ENCODE measurements at places on chromosomes 13 and 19.

GRCh38 chr13:32989942-32990341 is 26.3 kb upstream of the KL start:
- no peak for DNase-seq

DNA sequence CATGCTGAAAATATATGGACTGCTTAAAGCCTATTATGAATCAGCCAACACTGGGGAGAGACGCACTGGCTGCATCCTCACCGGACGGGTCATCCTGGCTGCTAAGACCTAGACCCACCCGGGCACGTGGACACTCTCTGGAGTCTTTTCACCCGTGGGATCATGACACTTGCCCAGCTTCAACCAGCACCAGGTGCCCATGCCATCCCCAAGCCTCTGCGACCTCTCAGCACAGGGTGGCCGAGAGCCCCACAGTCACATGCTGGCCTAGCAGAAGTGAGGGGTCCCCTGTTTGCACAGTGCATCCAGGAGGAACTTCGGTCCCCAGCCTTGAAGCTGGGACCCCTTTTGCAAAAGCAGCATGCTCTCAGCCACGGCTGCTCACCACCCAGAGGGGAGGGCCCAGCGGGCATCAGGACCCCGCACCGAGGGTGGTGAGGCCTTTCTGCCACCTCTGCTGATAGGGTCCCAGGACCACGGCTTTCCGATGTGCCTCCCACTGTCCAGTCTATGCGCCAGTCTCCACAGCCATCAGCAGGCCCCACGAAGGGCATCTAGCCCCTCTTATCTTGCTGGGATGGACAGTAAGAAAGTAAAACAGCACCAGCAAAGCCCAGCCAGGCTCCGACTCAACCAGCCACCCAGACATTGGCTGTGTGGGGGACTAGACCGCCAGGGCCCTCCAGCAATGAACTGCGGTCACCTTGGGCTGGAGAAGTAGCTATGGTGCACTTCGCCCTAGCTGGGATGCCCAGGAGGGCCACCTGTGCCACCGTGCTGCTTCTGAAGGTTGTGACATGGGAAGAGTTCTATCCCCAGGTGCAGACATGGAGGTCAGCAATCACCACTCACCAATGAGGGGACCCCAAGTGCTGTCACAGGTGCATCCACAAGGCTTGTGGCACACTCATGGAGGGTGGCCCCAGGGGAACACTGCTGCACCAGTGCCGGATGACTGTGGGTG is 73.1 kb downstream of the CEBPG start:
- peak; percentile 5 for DNase-seq

GRCh38 chr19:20078581-20079031 is 806 bp downstream of the ZNF90 start:
- DNase-seq: peak; percentile 39

- no peak for DNase-seq
These were observed at the start of gene DCLK1 for GRCh38 chr13:36131222-36131930. Gene DCLK1, minus strand, starts transcription at chr13:36131382.

DNA sequence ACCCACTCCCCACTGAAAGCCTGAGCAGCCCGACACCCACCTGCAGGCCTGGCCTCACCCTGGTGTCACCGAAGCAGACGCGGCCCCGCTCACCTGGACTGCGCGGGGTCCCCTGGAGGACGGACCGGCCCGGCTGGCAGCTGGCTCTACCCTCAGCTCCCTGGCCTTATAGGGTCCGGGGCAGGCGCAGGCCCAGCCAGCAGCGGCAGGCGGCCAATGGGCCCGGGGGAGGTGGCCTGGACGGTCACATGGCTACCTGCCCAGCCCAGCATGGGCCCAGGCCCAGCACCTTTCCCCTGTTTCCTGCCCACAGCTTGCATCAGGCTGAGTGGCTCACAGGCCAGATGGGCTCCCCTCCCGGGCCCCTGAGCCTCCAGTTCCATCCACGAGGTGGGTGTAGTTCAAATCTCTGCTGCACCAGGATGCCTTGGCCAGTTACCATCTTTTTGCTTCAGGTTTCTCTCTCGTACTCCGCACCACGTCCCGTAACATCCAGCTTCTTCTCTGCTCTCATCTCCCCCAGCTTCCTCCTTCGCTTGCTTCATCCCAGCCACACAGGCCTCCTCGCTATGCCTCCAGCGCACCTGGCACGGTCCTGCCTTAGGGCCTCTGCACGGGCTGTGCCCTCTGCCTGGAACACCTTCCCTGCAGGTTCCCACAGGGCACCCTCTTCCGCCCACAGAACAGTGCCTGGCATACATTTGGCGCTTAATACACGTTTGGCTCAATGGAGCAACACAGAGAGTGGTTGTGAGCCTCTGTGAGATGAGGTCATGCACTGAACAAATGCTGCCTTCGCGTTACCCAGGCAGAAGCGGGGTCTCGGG is at the start of gene PLIN4:
Gene PLIN4, minus strand, starts transcription at position 142 of the 827 bp plus-strand sequence. CDS start 214 bp downstream, outside the sequence.
- DNase-seq: no peak

DNA sequence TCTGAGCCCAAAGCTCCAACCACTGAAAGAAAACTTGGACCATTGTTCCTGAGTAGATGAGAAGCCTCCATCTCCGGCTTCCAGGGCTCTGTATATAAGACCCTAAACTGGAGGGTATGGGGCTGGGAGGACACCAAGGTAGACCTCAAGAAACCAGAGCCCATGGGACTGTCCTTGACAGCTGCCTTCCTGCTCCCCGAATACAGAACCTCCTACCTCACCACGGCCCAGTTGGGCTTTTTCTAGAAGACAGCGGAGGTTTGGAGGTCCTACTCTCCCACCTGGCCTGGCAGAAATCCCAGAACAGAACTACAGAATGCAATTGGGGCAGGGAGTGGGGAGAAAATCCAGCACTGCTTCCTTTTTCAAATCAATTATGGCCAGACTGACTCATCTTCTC is 177.3 kb upstream of the ZNF507 start:
- DNase-seq: no peak

DNA sequence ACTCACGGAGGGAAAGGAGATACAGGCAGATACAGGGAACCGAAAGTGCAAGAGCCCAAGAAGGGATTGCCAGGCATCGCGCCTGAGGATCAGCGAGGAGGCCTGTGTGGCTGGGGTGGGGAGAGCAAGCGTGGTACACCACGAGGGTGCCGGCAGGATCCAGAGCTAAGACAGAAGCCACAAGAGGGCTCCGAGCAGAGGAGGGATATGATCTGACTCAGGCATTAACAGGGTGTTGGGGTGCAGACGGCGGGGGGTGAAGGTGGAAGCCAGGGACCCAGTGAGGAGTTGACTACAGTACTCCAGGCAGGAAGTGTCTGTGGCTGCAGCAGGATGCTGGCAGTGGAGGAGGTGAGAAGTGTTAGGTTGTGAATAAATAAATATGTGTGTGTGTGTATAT is 5.4 kb upstream of the PPP1R37 start:
- DNase-seq: peak; percentile 73

DNA sequence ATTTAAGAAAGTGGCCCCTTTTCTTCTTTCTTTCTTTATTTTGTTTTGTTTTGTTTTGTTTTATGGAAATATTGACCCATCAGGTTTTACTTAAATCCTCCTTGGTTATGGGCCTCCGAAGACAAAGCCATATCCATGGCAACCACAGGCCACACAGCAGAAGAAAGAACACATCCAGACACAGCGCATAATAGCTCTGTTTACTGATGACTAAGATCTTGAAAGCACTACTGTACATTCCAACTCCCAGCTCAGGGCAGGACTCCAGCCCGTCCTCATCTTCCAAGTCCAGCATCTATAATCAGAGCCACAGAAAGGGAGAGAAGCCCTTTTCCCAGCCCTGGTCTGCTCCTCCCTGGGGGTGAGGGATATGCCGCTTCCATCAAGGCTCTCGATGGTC is 84.3 kb downstream of the NUFIP1 start:
- no peak for DNase-seq

DNA sequence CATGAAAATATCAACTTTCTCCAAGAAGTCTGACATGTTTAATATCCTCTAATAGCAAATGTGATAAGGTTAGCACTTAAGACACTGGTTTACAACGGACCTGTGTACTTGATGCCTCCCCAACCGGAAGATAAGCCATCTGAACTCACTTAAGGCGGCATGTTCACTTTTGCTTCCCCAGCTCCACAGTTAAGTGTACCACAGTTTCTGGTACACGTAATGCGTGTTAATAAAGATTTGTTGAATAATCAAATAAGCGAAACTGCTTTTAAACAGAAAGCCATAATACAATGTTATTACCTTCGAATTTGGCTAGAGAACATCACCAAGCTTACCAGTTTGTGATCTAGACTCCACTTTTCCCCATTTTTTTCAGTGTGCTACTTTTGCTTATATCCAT is 1.4 kb upstream of the PAN3 start:
- peak; percentile 31 for DNase-seq

- no peak for DNase-seq
These were observed 2.3 kb downstream of the COMP start for GRCh38 chr19:18788529-18789421.

DNA sequence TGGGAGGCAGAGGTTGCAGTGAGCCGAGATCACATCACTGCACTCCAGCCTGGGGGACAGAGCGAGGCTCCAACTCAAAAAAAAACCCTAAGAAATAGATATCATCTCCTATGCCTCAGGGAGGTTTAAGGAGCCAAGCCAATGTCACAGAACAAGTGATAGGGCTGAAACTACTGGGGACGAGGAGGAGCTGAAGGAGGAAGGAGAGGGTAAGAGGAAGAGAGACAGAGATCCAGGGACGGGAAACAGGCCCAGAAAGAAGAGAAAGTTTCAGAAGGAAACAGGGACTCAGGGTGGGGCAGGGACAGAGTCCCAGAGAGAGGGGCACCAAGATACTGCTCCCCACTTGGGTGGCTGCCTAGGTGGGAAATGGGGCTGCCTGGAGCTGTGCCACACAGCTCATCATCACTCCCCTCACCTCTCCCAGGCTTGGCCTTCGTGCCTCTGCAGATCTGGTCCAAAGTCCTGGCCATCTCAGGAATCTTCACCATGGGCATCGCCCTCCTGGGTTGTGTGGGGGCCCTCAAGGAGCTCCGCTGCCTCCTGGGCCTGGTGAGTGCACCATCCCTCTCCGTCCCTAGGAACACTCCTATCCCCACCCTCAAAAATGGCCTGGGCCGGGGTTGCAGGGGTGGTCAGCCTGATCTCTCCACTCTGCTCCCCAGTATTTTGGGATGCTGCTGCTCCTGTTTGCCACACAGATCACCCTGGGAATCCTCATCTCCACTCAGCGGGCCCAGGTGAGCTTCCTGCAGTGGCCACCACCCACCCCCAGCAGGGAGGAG is 1.5 kb downstream of the CD37 start:
- no peak for DNase-seq

DNA sequence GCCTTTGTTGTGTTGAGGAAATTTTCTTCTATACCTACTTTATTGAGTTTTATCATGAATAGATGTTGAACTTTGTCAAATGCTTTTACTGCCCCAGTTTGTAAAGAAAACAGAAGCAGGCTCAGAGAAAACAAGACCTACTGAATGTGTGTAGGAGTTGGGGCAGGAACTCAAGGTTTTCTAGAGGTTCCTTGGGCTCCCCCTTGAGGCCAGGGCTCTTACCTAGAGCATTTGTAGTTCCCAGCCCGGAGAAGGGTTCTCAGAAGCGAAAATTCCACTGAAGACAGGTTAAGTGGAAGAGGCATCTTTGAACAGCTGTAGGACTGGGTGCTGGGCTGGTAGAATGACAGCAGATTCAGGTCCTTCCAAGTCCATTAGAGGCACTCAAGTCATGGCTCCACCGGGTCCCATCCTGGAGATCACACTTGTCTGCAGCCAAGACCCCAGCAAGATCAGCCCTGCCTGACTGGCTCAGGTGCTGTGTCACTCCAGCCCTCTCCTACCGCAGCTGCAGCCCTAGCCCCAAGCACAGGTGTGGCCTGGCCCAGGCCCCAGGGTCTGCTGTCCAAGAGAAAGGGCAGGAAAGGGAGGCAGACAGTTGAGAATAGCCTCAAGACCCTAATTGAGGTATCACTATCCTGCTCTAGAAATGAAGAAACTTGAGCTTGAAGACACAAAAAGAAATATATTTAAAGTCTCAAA is 425.5 kb downstream of the PCDH20 start:
- DNase-seq: no peak

GRCh38 chr13:40519637-40520036 is 146.8 kb downstream of the FOXO1 start:
- DNase-seq: no peak

- DNase-seq: peak; percentile 49
These were observed 3.5 kb downstream of the FOSB start for GRCh38 chr19:45471111-45471930.

DNA sequence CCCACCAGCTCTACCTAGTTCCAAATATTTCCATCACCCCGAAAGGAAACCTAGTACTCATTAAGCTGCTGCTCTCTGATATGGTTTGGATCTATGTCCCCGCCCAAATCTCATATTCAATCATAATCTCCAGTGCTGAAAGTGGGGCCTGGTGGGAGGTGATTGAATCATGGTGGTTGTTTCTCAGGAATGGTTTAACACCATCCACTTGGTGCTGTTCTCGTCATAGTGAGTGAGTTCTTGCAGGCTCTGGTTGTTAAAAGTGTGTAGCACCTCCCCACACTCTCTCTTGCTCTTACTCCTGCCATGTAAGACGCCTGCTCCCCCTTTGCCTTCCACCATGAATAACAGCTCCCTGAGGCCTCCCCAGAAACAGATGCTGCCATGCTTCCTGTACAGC is 43.4 kb upstream of the MED4 start:
- DNase-seq: no peak
